ENCODE measurements at places on chromosomes 4 and X. TPM values are rescaled to one million over a fixed set of nuclear protein-coding genes. Genes with fewer than 3 reads are reported as not detected.

MMGT1 gene
- 26.1 TPM for total RNA-seq

RPA4 gene
- not detected for total RNA-seq

RNF175 gene
- 0.59 TPM for total RNA-seq

AWAT2 gene
- total RNA-seq: not detected

POU4F2 gene
- not detected for total RNA-seq

GRCh38 chrX:66672106-66672505 lies 33.2 kb upstream of the EDA2R start:
- DNase-seq: no peak

DNA sequence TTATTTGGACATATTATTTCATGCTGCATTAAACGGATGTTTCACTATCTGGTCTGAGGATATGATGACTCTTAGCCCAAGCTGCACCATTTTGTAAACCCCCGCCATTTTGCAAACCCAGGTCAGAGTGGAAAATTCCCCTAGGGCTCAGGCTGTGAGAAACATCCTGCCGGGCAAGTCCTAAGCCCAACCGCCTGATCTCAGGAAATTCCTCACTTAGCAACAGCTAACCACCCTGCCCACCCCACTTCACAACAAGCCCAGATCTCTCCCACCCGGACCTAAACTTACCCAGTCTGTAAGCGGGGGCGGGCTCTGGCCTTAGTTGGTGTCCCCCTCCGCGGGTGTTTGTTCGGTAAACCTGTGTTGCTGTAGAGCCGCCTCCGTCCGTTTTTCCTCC lies 2747.1 kb downstream of the PCDH7 start:
- DNase-seq: no peak

GRCh38 chr4:165398570-165398969 lies 19.8 kb downstream of the CPE start:
- DNase-seq: no peak

- no peak for DNase-seq
Observed at GRCh38 chr4:134754301-134755019, 552.9 kb upstream of the PABPC4L start.

DNA sequence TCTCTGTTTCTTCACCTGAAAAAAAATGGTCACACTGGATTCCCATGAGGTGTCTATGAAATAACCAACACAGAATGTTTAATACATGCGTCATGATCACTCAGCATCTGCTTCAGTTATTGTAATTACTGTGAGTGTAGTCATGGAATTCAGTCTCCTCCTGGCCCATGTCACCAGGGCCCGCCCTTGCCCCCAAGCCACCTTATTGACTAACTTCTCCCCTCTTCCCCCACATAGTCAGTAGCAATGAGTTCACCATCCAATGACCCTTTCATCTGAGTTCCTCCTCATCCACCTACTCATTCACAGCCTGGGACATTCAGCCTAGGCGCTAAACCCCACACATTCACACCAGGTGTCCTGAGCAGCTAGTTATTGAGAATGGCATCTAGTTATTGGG lies 15.6 kb downstream of the PNMA6F start:
- DNase-seq: no peak
